Activated CD4-positive, alpha-beta T cell treated with anti-CD3 and anti-CD28 coated beads, Interleukin-2, amount 50 U/mL, for 4 hours (primary cell): ENCODE measurements at places on chromosomes 1 and 21.

DNA sequence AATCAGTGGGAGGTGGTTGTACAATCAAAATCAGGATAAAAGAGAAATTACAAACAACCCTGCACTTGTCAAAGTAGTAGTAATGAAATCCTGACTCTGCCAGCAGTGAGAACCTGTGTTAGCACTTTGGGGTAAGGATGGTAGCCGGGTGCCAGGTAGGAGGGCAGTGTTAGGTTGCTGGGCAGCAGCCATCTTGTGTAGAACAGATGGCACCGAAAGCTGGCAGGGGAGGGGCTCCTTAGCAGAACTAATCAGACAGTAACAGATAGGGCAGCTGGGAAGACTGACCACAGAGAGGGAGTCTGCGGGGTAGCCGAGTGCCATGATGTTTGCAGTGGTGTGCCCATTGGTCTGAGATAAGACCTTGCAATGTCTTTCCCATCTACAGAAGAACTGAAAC is 137.3 kb downstream of the SDCCAG8 start:
- DNase-seq = no peak

- DNase-seq = no peak
Measured at GRCh38 chr1:42013881-42014470, 95.3 kb upstream of the HIVEP3 start.

- no peak for DNase-seq
Measured at GRCh38 chr1:43379476-43379875, 10.1 kb downstream of the MED8 start.

DNA sequence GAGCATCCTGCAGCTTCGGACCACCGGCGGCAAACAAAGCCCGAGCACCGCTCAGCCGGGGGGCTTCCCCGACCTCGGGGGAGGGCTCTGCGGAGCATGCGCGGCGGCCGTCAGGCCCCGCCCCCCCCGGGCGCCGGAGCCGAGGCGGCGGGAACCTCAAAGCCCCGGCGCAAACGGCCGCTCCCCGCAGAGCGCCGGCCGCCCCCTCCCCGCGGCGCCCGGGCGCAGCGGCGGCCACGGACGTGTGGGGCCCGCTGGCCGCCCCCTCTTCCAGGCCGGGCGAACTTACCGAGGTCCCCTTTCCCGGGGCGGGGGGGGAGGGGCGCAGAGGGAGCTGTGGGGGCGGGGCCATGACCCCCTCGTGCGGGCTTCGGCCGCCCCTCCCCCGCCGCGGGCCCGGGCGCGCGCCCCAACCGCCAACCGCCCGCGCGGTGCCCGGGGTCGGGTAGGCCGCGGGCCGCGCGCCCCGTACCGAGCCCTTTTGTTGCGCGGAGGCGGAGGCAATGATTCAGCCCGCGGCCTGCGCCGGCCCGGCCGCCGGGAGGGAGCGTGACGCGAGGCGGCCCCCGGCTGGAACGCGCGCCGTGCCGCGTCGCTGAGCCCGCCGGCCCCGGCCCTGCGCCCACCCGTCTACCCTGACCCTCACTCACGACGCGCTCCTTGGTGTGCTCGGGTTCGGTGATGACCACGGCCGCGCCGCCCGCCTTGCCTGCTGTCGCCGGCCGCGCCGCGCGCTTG is 1.7 kb downstream of the RCC2 start:
- DNase-seq = peak; percentile 58

GRCh38 chr1:223208164-223209076 is 65.4 kb upstream of the TLR5 start:
- no peak for DNase-seq

GRCh38 chr21:31161157-31161556 is 122.9 kb upstream of the KRTAP19-8 start:
- no peak for DNase-seq

DNA sequence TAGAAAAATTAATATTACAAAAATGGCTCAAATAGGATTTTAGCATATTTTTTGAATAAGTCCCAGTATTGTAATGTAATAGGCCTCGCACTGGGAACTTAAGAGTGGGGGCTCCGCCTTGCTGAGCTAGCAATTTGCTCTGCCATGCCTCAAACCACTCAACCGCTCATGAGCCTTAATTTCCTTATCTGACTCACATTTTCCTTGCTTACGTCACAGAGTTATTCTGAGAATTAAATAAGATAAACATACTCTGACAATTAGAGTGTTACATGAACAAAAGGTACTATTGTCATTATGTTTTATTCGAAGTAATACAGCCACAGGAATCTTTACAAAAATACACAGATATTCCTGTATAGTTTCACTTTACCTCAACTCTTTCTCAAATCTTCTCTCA is 108.1 kb downstream of the SLC44A5 start:
- DNase-seq = no peak

DNA sequence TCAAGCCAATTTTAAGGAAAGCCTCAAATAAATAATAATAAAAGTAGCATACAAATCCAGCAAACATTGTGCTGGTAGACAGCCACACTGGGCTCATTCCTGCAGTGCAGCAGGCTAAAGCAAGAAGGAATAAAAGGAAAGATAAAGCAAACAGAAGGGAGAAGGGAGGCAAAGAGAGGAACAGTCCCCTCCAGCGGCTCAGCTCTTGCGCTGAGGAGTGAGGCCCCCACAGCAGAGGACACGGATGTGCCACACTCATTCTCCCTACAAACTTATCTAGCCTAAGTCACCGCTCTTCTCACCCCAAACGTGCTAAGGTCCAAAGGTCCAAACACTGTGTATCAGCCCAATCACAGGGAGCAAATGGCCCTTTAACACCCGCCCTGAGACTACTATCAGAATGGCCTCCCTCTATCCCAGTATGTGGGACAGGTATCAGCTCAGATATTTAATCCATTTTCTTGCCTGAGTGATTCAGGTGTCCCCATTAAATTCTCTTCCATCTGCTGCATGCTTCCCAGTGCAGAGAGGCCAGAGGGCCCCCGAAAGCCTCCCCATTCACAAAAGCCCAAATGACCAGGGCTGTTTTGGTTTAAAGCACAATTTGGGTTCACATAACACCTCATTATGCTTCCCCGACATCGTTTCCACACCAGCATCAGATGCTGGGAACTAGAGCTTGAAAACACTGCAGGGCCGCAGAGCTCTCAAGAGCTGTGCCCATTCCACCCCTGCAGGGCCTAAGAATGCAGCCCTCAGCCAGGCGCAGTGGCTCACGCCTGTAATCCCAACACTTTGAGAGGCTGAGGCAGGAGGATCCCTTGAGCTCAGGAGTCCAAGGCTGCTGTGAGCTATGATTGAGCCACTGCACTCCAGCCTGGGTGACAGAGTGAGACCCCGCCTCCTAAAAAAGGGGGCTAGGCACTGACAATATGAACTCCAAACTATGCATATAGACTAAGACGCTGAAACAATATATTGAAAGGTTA is 17.8 kb downstream of the CAPZB start:
- DNase-seq = no peak

DNA sequence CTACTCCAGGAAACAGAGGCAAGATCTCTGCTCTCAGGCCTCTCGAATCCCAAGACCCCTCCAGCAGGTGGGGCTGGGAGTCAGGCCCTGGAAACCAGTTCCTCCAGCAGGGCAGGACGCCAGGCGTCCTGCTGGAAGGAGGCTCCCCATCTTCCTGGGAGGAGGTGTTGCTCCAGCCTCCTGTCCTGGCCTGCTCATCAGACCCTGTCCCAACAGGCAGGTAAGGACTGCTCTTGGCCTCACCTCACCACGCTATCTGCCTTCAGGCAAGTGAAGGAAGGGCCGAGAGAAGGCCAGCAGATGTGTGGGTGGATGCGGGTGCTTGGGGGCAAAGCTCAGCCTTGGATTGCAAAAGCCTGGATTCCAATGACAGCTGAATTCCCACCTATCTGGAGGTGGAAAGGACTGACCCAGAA is 82.9 kb downstream of the SSBP3 start:
- DNase-seq = no peak

GRCh38 chr1:46526013-46526690 is 25.3 kb downstream of the KNCN start:
- DNase-seq = no peak

- peak; percentile 86 for DNase-seq
Measured at GRCh38 chr1:206581571-206581981, 30.7 kb downstream of the EIF2D start.

DNA sequence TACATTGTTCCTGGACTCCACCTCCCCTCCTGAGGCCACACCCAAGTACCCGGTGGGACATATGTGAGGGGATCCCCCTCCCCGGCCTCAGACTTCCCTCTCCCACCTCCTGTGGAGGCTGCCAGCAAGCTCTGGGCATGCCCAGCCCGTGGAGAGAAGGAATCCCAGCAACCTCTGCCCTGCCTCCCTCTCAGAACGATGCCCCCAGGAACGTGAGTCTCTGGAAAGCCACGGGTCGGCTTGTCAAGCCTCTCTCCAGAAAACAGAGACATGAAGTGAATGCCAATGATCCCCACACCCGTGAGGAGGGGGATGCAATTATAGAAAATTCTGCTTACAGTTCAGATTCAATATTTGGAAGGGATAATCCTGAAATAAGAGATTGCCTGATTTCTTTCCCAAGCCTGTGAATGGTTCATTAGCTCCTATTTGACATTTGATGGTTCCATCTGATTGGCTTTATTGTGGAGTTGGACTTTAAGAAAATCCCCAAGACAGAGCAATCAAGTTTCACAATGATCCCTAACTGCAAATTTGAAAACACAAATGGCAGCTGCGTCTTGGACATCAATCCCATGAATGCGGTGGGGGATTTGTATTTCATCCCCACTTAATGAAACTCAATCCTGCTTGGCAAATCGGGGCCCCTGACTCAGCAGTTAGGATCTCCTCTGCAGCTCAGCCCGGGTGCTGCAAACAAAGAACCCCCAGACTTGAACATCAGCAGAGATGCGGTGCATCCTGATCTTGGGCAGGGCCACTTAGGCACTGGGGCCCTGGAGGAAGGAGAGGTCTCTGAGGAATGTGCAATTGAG is 9.1 kb upstream of the GUCA2B start:
- DNase-seq = no peak

GRCh38 chr1:227891955-227892488 is 55.7 kb downstream of the WNT9A start:
- DNase-seq = no peak

GRCh38 chr21:29172282-29172681 is 41.8 kb downstream of the MAP3K7CL start:
- DNase-seq = no peak
